ENCODE measurements at places on chromosomes 5 and 9.

- no peak for DNase-seq
Observed at GRCh38 chr5:10301842-10302610, 5.7 kb downstream of the CMBL start.

GRCh38 chr5:61587125-61587524 lies 255.1 kb downstream of the ZSWIM6 start:
- DNase-seq, result no peak

- no peak for DNase-seq
Observed at GRCh38 chr5:166369807-166370206, 1921.6 kb upstream of the WWC1 start.

DNA sequence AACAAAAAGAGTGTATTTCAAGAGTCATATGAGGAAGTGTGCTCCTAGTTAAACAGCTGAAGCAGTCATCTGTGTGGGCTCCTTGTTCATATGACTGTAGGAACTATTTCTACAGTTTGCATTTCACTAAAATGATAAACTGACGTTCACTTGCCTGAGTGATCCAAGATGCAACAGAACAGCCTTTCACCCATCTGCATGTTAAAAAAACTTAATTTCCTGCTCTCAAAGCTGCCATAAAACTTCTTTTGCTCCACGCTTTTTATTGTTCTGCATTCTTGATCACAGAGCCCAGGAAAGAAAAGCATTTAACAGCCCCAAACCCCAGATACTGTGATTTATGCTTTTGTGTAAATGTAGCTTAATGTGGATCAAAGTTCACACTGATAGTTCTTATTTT lies 43.9 kb downstream of the ZNF608 start:
- DNase-seq, result no peak

GRCh38 chr9:111063332-111063731 lies 25.1 kb upstream of the LPAR1 start:
- DNase-seq, result no peak
